Cortex of kidney (tissue), 1 donor: ENCODE measurements at places on chromosomes 6 and 20.

- no peak for DNase-seq
These were observed 222.6 kb downstream of the OTOR start for GRCh38 chr20:16970776-16971175.

- no peak for DNase-seq
These were observed 48.4 kb downstream of the ZFAND3 start for GRCh38 chr6:37867756-37868446.

GRCh38 chr20:62707276-62707920 is 1.2 kb upstream of the NTSR1 start:
- DNase-seq = no peak

GRCh38 chr20:59937150-59937549 is 3.0 kb downstream of the PPP1R3D start:
- no peak for DNase-seq

GRCh38 chr20:34089655-34090345 is 22.2 kb downstream of the EIF2S2 start:
- no peak for DNase-seq

DNA sequence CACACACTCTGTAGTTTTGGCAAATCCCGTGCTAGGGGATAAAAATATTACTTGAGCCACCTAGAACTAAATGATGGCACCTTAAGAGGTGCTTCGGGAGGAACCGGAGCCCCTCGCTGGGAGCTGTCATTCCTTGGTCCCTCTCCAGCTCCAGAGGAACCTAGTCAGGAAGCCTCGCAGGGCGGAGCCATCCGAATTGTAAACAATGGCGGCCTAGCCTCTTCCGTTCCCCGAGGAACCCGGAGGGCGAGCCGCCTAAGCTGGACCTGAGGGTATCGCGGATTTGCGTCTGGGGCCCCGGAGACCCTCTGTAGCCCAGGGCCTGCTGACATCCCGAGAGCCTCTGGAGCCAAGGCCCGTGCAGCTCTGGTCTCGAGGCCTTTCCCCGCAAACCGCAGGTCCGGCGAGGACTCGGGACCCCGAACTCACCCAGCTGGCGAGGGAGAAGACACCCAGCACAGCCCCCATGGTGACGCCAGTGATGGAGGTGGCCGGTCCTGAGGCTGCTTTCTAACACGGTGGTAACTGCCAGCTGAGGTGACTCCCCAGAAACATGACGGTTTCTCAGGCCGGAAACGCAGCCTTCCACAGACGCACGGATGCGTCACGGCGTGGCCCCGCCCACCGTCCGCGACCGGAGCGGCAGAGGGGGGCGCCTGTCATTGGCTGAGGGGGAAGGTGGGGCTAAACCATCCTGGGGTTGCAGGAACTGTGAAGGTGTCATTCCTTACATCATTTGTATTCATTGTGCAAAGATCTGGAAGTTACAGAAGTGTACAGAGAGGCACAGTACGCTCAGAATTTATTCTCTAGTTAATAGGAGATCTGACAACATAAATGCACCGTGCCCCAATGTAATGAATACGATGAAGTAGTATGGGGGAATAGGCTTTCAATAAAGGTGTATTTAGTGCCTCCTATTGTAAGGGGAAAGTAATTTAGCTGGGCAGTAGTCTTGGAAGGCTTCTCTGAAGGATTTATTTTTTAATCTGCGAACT is at the start of gene SERINC3:
SERINC3 (minus strand) TSS at position 587 of the 998 bp plus-strand sequence; CDS start at position 468, 119 bp downstream.
- DNase-seq = peak; percentile 64

DNA sequence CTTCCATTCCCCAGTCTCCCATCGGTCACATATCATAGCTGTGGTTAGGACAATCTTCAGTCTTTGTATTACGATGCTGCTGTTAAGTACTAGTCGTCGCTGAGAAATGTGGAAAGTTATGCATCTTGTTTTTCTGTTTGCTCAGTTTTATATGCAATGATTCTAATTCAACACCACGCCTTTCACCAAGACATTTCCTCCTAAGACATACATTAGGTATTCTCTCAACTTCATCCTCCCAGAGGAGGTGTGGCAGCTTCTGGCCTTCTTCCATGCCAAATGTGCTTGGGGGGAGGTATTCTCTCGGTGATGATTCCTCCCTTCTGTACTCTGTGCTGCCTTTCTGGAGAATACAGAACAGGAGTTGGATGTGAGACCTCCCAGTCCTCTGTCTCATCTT is 66.1 kb downstream of the B4GALT5 start:
- no peak for DNase-seq

DNA sequence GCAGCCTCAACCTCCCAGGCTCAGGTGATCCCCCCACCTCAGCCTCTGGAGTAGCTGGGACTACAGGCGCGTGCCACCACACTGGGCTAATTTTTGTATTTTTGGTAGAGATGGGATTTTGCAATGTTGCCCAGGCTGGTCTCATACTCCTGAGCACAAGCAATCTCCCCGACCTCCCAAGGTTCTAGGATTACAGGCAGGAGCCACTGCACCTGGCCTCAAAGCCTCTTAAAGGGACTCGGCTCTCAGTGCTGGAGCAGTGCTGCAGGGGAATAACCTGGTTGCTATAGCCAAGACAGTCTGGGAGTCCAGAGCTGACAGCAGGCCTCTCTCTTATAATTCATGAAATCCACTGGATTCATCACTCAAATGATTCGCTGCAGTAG is 17.0 kb downstream of the GHRH start:
- DNase-seq = no peak

DNA sequence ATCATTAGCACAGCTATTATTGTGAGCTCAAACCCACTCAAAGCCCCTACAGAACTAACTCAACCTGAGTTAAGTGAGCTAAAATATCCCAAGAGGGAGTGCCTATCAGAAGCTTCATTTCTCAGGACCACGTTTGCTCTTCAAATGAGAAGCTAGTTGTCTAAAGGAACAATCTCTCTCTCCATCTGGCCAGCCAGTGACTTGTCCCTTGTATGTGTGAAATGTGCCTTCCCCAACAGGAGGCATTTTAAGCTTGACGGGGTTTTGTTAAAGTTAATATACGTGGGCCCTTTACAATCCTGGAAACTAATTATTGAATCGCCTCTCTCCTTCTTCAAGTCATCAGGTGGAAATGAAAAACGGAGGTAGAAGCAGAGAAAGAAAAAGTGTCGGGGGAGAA is 62.0 kb downstream of the TRERF1 start:
- DNase-seq = no peak

DNA sequence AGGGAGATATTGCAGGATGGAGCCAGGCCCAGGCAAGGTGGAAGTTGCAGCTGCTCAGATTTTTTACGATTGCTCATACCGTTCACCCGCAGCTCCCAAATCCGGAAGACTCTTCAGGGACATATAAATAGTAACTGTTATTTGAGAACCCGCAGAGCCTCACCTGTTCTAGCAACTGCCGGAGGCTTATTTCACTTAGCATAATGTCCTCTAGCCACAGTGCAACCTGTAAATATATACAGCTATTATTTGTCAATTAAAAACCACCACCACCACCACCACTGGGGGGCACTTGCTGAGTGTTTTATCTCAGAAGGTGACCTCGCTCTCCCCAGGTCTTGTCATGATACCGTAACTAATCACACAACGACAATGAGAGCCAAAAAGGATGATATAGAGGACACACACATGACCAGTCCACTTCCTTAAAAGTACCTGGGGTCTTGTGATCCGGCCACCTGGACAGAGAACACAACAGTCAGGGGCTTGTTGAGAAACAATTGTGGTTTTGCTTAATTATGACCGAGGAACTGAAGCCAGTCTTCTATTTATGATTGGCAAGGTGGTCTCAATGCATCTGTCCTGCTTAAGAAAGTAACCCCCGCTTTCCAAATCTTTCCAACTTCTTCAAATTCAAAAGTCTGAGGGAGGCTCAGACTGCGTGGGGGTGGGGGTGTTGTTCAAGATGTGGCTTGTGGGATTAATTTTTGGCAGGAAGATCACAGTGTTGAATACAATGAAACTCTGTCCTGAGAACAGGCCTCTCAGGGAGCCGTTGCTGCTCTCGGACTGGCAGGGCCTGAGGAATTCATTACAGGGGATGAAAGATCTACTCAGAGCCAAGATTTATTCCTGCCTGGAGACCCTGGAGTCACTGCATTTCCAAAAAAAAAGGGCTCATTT is 107.7 kb upstream of the PRND start:
- no peak for DNase-seq

DNA sequence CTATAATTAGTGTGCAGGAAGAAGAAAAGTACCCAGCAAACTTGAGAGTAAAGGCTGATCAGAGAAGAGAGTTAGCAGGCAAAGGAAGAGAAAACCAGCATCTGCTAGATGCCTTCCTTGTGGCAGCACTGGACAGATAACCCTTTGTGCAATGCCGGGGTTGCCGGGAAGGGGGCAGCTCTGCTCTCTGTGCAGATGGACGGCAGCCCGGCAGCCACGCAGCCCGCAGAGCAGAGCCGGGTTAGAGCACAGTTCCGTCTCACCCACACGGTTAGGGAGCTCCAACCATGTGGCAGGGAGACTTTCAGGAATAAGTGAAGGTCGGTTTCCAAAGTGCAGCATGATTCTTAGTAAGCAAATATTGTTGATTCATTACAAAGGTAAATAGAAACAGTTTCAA is 80.0 kb upstream of the RPS6KA2 start:
- DNase-seq = no peak
